ENCODE measurements at places on chromosomes 16 and 17.
A peak's percentile ranks its signal among the peaks of the same experiment; 100 is the strongest.

DNA sequence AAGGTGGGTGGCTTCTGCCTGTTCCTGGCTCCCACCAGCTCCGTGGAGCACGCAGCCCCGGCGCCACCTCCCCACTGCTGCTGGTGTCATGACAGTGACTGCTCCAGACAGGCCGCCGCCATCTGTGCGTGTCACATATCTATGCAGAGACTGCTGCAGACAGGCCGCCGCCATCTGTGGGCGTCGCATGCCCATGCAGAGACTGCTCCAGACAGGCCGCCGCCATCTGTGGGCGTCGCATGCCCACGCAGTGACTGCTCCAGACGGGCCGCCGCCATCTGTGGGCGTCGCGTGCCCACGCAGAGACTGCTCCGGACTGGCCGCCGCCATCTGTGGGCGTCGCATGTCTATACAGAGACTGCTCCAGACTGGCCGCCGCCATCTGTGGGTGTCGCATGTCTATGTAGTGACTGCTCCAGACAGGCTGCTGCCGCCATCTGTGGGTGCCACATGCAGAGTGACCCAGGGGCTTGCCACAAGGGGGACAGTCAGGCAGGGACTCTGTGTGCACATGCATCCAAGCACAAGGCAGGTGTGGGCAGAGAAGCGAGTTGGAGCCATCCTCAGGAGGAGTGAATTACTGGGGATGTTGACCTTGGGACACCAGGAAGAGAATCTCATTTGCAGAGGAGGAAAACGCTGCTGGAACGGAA lies 3.3 kb upstream of the FN3KRP start:
- no peak for DNase-seq

DNA sequence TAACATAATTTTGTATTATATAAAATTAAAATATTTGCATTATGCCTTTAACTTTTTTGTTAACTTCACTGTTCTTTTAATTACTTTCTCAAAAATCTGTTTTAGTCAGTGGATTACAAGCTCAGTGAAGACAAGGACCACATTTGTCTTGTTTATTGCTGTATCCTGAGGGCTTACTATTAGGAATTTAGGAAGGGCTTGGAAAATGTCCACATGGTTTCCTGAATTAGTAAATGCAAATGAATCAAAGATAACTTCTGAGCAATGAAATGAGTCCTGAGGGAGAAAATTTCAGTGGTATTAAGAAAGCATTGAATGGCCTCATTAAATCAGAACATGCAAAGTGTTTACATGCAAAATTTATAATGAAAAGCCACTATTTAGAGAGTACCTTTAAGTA lies 1293.2 kb upstream of the GOT2 start:
- DNase-seq, result no peak

- DNase-seq, result no peak
Measured at GRCh38 chr17:10648956-10649355, 8.2 kb downstream of the MYH3 start.

DNA sequence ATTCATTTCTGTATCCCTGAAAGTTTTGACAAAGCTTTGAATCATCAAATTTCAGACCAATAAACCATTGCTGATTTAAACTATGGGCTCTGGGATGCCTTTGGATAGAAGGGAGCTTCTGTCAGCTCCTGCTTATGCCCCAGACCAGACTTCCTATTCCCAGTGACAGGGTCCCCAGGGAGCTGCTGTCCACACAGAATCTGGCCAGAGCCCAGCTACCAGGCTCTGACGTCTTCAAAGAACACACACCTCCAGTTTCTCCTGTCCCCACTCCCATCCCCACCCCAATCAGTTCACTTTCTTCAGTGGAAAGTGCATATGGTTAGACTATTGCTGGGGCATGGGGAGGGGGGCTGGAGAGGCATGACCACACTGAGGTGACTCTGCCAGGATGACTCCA lies 51.6 kb upstream of the SREBF1 start:
- no peak for DNase-seq

GRCh38 chr16:31893824-31894223 lies 20.2 kb downstream of the ZNF267 start:
- DNase-seq, result no peak

DNA sequence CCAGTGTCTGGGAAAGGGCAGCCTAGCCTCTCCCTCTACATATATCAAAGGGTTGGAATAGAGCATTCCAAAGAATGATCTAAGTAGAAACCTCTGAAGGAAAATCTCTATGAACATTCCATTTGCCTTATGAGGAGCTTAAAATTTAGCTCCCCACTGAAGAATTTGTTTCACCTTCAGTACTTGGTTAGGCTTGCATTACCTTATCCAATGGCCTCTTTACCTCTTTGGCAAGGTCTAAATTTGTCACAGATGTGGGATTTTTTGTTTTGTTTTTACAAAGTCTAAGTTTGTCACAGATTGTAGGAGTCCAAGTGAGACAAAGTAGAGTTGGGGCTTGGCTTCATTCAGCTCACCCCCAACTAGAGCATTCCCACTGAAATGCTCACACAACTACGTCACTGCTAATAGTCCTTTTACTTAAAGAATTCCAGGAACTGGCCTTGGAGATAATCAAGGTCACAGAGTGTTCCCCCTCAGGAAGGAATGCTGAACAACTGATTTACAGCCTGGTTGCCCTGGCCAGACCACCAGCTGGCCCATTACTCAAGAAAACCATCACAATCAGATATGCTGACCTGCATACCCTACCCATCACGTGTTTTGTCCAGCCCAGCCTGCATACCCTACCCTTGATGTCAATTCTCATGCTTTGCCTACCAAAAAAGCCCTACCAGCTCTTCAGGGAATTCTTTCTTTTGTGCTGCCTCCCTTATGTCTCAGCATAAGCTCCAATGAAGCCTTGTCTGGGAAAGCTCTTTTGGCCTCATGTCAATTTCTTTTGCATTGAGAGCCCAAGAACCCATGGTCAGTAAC lies 26.5 kb upstream of the PPM1D start:
- peak; percentile 74 for DNase-seq

DNA sequence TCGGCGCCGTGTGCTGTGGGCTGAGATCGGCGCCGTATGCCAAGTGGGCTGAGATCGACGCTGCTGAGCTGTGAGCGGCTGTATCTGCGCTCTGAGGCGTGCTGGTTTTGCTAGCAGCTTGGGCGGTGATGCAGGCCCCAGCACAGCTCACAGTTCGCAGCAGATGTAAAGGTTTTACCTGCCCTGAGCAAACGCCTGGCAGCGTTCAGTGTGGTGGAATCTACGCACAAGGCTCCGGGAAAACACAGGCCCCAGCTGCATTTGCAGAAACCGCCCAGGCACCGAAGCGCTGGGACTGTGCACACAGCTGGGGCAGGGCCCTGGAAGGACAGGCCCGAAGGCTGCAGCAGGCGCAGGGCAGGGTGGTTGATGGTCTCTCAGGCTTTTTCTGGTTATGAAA lies 8.0 kb upstream of the ZNF469 start:
- DNase-seq, result no peak

GRCh38 chr17:7403727-7403976 lies 245 bp downstream of the TMEM256 start:
- no peak for DNase-seq

DNA sequence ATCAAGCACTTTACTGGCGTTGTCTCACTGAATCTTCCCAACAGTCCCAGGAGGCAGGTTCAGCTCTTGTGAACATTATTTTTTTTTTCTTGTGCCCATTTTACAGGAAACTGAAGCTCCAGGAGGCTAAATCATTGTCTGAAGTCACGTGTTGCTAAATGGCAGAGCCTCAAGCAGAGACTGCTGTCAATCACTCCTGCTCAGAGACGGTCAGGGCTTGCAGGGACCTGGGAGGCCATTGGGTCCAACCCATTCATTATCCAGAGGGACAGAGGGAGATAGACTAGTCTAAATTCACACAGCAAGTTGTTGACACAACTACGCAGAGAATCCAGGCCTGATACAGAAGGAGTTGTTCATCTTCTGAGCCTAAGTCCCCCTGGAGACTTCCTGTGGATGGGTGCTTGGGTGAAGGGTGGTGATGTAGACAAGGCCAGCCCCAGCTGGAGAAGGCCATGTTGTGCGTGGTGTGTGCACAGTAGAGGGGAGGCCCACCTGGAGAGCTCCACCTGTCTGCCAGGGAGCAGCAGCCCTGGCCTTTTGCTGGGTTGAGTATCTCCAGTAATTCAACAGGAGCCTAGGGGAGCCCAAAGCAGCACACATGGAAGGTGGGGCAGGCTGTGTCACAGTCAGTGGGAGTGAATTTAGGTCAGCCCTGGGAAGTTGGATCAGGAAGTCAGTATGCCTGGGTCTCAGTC lies 24.3 kb upstream of the C1QL1 start:
- DNase-seq, result no peak

DNA sequence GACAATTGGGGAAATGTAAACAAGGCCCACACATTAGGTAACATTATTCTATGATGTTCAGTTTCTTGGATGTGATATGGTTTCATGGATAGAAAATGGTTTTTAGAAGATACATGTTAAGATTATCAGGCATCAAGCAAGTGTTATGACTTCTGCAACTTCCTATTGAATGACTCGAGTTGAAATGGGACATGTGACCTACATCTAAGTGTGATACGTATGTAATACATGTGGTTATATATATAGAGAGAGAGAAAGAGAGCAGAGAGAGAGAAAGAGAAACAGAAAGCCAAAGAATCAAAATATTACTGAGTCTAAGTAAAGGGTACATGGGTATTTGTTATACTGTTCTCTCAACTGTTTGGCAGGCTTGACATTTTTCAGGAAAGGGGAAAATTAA lies 1.7 kb downstream of the TMEM170A start:
- no peak for DNase-seq

GRCh38 chr17:19744922-19745757 lies 3.0 kb downstream of the ALDH3A1 start:
- no peak for DNase-seq

- DNase-seq, result peak; percentile 13
Measured at GRCh38 chr17:48555258-48556228, 10.6 kb upstream of the HOXB2 start.

DNA sequence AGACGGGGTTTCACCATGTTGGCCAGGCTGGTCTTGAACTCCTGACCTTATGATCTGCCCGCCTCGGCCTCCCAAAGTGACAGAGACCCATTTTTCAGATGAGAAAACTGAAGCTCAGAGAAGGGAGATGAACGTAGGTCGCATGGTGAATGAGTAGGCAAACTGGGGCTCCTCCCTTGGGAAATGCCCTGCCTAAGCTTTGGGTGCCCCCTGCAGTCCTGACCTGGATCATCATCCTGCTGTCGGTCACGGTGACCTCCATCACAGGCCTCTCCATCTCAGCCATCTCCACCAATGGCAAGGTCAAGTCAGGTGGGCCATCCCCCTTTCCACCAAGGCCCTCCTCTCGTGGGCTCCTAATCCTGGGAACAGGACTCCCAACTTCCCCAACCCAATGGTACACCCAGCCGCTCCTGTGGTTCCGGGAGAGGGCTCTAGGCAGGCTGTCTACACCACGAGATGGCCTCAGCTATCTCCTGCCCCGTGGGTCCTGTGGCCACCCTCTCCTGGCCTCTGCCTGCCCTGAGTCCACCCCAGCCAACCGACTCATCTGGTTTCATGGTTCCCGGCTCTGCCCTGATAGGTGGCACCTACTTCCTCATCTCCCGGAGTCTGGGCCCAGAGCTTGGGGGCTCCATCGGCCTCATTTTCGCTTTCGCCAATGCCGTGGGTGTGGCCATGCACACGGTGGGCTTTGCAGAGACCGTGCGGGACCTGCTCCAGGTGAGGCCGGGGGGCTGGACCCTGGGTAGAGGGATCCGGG lies 4.7 kb downstream of the SLC12A3 start:
- DNase-seq, result no peak

DNA sequence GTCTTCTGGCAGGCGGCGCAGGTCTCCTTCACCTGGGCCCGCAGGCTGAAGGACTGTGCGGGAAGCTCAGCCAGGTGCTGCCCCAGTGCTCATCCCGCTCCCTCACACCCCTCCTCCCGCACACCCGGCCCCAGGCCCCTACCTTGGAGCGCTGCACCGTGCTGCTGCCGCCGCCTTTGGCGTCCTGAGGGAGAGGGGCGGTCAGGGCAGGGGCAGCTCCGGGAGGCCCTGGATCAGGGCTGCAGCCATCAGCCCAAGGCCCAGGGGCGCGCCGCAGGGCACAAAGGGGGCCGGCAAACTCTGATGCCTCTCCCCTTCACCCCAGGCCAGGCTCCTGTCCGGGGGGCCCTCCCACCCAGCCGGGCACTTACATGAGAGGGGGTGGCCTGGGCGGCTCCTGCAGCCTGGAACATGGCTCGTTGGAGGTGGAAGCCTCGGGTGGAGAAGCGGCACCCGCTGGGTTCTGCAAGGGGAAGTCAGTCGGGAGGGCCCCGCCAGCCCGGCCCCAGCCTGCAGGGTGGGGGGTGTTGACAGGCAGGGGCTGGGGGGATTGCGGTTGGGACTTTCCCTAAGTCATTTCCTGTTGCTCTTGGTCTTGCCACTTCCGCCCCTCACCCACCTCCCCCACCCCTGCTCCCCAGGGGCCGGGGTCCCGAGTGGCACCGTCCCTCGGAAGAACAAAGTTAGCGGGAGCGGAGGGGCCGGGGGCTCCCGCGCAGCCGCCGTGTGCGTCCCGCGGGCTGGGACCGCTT lies 863 bp downstream of the LIMD2 start:
- DNase-seq, result no peak

DNA sequence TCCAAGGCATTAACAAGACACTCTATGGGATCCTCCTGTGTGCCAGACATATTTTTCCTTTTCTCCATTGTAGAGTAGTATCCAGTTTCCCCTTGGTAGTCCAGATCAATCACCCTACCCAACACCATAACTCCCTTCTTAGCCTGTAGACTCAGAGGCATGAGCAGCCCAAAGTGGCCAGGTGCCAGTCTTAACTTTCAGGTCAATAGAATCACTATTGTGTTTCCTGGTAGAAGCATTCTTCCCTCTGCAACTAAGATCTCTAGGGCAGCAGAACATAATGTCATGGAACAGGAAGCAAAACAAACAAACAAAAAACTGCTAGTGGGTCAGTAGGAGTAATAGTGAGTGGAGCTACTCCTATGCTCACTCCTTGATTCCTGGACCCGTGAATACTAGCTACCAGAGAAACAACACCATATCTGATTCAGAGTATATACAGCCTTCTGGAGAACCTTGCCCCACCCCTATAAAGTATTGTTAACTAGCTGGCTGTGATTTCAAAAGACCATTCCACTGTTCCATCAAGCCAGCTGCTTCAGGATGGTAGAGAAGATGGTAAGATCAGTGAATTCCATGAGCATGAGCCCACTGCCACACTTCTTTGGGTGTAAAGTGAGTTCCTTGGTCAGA lies 11.2 kb upstream of the CLEC19A start:
- no peak for DNase-seq

Data from retinal pigment epithelial cell (primary cell).